ENCODE measurements at places on chromosomes 1 and 21. TPM values are rescaled to one million over a fixed set of nuclear protein-coding genes. Genes with fewer than 3 reads are reported as not detected.

DNA sequence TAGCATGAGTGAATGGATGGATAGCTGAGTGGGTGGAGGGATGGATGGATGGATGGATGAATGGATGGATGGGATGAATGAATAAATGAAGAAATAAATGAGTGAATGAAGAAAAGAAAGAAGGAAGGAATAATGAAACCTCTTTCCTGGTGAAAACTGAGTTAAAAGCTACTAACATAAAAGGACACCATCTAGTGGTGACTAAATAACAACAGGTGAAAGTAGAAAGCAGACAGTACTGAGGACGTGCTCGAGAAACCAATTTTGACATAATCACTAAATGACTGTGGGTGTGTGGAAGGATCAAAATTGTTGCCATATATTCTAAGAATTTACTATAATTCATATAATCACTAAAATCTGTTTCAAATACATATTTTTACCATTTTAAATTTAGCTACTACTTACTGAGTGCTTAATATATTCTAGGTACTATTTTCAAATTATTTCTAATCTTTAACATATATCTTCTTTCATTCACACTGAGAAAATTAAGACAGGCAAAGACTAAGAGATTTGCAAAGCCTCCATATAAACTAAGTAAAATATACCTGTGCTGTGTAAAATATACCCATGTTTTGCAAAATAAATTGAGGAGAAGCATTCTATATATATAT, 522.9 kb downstream of the LRRIQ3 start:
- DNase-seq = peak; percentile 2

DNA sequence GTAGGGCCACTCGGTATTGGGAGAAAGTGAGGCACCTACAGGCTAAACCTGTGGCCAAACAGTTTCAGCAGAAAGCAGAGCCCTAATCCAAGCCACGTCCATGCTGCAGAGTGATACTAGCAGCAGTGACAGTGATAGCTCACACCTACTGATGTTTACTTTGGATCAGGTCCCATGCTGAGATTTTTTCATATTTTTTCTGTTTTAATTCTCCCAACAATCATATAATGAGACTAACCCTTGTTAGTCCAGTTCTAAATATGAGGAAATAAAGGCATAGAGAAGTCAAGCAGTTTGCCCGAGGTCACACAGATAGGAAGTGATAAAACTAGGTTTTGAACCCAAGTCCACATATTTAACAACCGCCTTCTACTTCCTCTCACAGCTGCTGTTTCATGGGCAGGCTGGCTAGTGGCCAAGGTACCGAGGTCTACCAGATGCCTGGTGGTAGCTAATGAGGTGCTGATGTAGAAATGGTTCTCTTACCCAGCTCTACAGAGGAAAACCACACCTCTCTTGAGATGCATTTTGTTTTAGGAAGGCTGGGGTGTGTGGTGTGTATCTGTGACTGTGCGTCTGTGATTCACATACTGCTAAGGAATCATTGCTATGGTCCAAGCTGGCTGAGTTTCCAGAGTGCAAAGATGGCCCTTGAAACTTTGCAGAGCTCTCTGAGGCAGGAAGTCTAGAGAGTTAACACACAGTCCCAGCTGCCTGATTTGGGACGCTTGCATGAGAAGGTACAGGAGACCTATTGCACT, 80.3 kb upstream of the ARTN start:
- DNase-seq = no peak

GRCh38 chr21:15839026-15839425, 109.2 kb downstream of the USP25 start:
- no peak for DNase-seq

GRCh38 chr1:53473463-53473862, 14.3 kb downstream of the DMRTB1 start:
- DNase-seq = no peak

HUNK gene
- polyA plus RNA-seq = 19.4 TPM

ARHGAP30 gene
- 2.2 TPM for polyA plus RNA-seq

GRCh38 chr1:182549811-182550210, 39.2 kb downstream of the RNASEL start:
- DNase-seq = no peak

ATP1A4 gene
- polyA plus RNA-seq = 0.32 TPM

KCNC4 gene
- 4.7 TPM for polyA plus RNA-seq
